AG20443 (cell line): ENCODE measurements at places on chromosomes 12 and 14.

DNA sequence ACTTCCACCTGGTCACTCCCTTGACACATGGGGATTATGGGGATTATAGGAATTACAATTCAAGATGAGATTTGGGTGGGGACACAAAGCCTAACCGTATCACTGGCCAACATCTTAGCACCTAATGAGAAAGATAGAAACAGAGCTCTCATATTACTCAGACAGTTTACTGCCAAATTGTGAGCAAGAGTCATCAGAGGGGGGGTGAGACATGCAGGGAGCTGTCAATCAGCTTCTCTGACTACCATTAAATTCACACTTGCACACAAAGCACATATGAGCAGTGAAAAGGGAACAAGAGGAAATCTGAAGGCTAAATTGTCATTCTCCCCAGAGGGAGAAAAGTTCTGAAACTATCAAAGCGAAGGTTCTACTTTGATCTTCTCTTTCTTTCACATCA is 78.1 kb upstream of the GRIN2B start:
- DNase-seq = no peak

DNA sequence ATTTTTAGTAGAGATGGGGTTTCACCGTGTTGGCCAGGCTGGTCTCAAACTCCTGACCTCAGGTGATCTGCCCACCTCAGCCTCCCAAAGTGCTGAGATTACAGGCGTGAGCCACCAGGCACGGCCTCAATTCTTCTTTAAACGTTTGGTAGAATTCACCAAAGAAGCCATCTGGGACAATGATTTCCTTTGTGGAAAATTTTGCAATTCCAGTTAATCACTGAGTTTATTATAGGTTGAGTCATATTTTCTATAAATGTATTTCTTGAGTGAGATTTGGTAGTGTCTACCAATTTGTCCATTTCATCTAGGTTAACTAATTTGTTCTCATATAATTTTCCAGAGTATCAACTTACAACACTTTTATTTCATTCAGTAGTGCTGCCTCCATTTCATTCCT is 683.9 kb upstream of the TMEM132C start:
- DNase-seq = no peak

DNA sequence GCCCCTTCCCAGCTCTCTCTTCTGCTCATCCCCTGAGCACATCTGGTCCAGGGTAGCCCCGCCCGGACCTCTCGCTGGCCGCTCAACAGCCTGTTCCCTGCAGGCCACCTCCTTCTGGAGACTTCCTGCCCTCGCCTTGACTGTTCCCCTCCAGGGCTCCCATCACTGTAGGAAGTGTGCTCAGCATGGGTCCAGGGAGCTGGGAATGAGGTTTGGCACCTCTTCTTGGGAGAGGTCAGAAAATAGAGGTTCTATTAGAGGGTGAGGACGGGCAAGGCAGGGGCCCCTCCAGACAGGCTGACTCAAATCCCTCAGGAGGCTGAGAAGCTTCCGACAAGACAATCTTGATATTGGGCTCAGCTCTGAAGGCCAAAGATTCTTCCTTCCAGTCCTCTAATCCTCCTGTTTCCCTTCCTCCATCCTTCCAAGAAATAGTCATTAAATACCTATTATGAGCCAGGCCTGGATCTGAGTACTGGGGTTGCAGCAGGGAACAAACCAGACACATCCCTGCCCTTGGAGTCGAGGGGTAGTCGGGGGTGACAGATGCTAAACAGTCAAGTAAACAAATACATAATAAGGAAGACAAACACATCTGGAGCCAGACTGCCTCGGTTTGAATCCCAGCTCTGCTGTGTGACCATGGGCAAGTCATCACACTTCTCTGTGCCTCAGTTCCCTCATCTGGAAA is 30.6 kb downstream of the CMKLR1 start:
- no peak for DNase-seq

DNA sequence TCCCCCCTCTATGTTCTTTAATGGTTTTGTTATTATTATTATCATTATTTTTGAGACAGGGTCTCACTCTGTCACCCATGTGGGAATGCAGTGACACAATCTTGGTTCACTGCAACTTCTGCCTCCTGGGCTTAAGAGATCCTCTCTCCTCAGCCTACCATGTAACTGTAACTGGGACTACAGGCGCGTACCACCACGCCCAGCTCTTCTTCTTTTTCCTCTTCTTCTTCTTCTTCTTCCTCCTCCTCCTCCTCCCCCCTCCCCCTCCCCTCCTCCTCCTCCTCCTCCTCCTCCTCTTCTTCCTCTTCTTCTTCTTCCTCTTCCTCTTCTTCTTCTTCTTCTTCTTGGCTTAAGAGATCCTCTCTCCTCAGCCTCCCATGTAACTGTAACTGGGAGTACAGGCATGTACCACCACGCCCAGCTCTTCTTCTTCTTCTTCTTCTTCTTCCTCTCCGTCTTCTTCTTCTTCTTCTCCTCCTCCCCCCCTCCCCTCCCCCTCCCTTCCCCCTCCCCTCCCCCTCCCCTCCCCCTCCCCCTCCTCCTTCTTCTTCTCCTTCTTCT is 5.4 kb upstream of the KRT7 start:
- DNase-seq = no peak

- no peak for DNase-seq
Measured at GRCh38 chr12:104342635-104343249, 39.2 kb downstream of the EID3 start.

- DNase-seq = peak; percentile 73
Measured at GRCh38 chr12:110846615-110847566, at the start of gene CCDC63. TSS of gene CCDC63 (plus strand) at chr12:110846987. CDS start at chr12:110852955, 5,968 bp downstream.

GRCh38 chr12:40618636-40619035 is 73.6 kb upstream of the CNTN1 start:
- peak; percentile 33 for DNase-seq

GRCh38 chr12:3747543-3747942 is 5.4 kb downstream of the CRACR2A start:
- DNase-seq = no peak

GRCh38 chr12:104729091-104729490 is 229.0 kb downstream of the SLC41A2 start:
- DNase-seq = no peak

- no peak for DNase-seq
Measured at GRCh38 chr12:24947541-24948419, 1.1 kb downstream of the BCAT1 start.

- DNase-seq = no peak
Measured at GRCh38 chr12:8082808-8083100, 680 bp downstream of the NECAP1 start.

DNA sequence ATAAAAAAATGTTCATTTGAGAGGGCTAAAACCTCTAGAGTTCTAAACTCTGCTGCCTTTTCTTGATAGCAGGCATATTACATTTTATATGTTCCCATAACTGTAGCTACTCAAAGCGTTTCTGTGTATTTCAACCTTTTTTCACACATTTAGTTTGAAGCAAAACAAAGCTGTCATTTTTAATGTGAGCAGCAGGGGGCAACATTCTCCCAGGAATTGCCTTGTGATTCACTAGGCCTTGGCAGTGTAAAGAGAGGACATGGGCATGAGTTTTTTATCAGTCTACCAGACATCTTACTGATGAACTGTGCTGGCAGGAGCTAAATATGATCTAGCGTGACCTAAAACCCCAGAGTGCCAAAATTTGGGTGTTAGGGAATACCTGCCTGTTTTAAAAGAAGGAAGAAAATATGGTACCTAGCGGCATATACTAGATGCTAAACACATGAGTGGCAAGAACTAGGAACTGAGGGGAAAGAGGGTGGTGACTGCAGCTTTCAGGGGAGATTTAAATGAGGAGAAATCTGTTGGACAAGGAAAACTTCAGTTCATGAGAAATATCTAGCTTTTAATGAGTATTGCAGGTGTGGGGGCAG is 65.3 kb downstream of the IFT43 start:
- peak; percentile 77 for DNase-seq

DNA sequence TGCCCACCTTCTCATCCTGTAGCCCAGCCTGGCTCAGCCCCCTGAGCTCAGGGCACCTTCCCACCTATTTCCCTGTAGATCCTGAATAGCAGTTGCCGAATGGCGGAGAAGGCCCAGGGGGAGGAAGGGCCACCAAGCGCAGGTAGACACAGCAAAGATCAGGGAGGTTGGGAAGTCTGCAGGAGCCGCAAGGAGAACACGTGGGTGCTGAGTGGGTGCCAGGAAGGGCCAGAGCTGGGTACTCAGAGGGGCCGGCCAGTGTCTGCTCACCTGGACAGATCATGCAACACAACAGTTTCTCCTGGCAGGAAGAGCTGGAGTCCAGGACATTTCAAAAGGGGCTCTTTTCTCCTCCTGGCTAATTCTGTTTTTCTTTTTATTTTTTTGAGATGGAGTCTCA is 30.6 kb downstream of the CHGA start:
- DNase-seq = no peak

GRCh38 chr12:61357496-61357895 is 902.7 kb upstream of the USP15 start:
- DNase-seq = no peak

DNA sequence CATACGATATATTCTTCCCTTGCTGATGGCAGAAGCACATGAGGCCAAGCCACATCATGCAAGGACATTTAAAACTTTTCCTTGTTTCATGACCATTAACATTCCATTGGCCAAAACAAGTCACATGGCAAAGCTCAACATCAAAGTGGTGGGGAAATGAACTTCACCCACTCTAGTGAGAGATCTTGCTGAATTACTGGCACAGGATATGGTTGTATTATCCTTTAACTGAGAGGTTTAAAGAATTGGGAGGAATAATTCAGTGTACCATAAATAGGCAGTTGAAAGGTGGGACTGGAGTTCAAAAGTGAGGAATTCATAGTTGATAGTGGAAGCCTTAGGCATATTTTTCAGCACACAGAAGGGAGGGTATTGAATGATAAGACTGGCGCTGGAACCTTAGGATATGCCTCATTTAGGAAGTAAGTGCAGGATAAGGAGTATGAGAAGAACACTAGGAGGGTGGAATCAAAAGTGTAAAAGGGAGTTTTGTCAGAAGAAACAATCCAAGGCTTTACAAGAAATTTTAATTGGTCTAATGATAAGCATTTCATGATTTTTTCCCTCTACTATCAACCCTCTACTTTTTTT is 398.8 kb downstream of the C12orf75 start:
- DNase-seq = no peak

DNA sequence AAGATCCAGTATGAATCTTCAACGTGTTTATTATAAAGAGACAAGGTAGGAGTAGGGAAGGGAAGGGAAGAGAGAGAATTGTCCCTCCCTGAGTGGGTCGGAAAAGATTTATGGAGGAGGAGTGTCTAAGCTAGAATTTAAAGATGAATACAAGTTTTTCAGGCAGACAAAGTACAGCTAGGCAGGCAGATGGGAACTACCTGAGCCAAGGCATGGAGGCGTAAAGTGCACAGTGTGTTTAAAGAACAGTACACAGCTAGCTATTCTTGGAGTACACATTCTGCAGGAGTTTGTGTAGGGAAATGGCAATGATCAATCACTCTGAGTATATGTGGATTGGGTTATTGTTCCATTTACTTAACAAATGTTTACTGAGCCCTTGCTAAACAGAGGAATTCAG is 20.1 kb downstream of the PLEKHG7 start:
- no peak for DNase-seq

DNA sequence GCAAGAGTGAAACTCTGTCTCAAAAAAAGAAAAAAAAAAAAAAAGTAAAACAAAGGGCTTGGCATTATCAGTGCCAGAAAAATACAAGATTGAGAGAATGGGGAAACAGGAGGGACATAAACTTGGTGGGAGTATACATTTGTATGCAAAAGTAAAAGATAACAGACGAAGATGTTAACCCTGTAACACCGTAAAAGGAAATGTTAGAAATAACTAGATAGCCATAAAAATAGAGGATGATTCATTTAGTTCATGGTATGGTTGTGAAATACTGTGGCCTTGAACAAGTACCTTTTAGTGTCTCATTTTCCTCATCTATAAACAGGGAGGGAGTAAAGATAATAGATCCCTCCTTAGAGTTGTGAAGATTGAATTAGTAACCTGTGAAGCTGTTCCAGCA is 33.3 kb downstream of the ATP2A2 start:
- peak; percentile 23 for DNase-seq

GRCh38 chr12:119204131-119204530 is 25.4 kb downstream of the HSPB8 start:
- DNase-seq = no peak

DNA sequence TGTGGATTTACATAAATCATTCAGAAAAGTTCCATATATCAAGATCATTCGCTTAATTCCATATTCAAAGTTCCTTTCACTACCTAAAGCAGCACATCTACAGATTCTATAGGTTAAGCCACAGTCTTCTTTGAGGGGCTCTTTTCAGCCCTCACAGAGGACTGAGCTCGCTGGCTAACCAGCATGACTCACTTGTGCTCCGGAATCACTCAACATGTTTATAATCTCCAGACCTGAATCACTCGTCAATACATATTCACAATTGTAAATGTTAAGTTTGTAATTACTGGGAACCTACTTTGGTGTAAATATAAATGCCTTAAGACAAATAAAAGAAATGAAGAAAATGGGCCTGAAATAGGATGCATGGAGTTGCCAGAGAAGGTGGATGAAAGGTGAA is 315.7 kb downstream of the TMEM132D start:
- DNase-seq = no peak

- no peak for DNase-seq
Measured at GRCh38 chr12:50992819-50993218, 33.4 kb downstream of the SLC11A2 start.

DNA sequence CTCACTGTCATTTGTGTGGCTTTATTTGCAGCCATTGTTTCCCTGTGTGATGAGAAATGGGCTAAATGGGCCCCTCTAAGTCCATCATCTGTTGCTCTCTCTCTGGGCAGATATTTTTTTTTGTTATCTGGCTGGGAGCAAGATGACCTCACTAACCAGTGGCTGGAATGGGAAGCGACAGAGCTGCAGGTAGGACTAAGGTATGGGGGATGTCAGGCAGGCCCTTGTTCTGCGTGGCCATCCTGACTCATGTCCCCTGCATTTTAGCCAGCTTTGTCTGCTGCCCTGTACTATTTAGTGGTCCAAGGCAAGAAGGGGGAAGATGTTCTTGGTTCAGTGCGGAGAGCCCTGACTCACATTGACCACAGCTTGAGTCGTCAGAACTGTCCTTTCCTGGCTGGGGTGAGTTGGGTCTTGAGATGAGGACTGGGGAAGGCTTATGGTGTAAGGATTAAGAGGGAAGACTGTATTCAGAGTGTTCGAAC is 1.3 kb downstream of the MARS1 start:
- no peak for DNase-seq

DNA sequence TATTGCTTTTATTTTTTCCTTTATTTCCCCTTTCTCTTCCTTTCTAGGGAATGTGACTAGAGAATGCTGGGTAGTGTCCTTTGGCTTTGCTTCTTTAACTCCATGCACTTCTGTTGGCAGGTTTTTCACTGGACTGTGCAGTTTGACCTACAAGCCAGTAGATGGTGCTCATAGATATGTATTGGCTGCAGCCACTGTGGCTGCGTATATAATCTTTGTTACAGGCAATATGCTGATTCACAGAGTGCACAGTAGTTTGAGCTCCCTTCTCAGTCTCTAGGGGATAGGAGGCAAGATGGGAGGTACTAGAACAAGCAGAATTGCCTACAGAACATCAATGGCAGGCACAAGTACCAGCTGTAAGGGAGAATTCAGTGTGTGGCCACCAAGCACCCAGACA is 503.5 kb downstream of the LRFN5 start:
- DNase-seq = peak; percentile 49

- DNase-seq = no peak
Measured at GRCh38 chr14:41925409-41925808, 318.7 kb downstream of the LRFN5 start.

- DNase-seq = no peak
Measured at GRCh38 chr12:7486512-7486911, 17.1 kb downstream of the CD163 start.

GRCh38 chr12:109625749-109626377 is 52.3 kb downstream of the MVK start:
- DNase-seq = no peak
